ENCODE measurements at places on chromosomes 7 and 10.

DNA sequence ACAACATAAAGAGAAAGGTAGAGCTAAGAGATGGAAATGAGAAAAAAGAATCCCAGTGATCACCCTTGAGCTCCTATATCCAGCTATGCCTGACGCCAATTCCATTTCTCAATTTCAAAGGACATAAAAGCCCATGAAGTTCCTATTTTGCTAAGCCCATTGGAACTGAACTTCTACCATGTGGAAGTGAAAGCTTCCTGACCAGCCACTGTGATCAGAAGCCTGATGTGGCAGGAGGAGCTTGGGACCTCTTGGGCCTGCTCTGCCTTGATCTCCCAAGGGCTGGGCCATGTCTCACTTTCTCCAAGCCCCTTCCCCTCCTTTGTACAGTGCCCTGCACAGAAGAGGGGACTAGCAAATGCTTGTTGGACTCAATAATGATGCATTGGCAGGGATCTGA lies 52.7 kb downstream of the PRLHR start:
- no peak for DNase-seq

- no peak for DNase-seq
Measured at GRCh38 chr10:92696606-92697383, 7.0 kb downstream of the HHEX start.

GRCh38 chr7:128323459-128324367 lies 20.0 kb downstream of the RBM28 start:
- no peak for DNase-seq

- DNase-seq: no peak
Measured at GRCh38 chr7:24751484-24751883, 5.8 kb downstream of the GSDME start.

DNA sequence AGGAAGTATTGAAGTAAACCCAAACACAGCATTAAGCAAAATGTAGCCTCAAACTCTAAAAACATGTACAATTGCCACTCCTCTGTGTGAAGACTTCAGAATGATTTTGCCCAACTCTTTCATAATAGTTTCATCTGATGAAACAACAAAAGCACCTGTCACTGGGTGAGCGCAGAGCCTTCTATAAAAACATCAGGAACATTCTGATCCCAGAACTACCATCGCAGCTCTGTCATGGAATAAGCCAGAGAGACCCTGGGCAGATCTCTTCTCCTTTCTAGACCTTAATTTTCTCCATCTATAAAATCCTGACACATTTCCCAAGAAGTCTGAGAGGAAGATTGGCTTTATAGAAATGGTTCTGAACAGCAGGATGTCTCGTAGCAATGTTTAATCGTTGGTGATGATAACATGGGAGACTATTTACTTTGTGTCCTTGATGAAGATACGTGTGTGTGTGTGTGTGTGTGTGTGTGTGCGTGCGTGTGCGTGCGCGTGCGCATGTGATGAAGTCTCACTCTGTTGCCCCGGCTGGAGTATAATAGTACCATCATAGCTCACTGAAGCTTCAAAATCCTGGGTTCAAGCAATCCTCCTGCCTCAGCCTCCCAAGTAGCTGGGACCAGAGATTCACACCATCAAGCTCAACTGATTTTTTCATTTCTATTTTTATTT lies 198.0 kb downstream of the KIAA1217 start:
- no peak for DNase-seq

DNA sequence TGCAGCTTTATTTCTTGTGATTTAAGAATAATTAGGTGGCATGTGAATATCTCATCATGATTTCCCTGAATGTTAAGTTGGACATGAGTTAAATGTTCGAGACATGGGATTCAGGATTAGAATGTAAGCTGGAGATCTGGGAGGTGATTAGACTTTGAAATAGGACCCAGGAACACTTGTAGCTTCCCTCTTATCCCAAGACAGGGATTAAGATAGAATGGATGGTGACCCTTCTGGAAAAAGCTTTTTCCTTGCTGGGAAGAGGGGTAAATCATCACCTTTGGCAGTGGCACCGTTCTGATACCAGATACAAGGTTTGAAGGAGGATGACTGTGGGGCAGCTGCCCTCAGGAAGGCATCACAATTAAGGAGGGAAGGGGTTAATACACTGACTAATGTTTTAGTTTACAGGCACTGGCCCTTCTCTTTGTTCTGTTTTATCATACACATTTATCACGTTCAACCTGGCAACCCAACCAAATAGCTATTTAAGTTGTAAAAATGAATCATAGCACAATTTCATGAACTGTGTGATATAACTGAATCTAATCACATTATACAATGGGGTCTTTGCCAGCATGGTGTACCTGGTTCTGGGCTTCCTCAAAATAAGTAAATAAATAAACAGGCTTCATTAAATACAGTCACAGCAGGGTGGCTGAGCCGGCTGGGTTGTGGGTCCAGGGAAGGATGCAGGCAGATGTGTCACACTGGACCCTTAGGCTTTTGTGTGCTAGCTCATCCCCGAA lies 212.7 kb downstream of the LRMDA start:
- no peak for DNase-seq

- peak; percentile 93 for DNase-seq
Measured at GRCh38 chr7:36283711-36284130, 105.9 kb upstream of the ANLN start.

- no peak for DNase-seq
Measured at GRCh38 chr7:131591687-131592319, 35.4 kb upstream of the PODXL start.

DNA sequence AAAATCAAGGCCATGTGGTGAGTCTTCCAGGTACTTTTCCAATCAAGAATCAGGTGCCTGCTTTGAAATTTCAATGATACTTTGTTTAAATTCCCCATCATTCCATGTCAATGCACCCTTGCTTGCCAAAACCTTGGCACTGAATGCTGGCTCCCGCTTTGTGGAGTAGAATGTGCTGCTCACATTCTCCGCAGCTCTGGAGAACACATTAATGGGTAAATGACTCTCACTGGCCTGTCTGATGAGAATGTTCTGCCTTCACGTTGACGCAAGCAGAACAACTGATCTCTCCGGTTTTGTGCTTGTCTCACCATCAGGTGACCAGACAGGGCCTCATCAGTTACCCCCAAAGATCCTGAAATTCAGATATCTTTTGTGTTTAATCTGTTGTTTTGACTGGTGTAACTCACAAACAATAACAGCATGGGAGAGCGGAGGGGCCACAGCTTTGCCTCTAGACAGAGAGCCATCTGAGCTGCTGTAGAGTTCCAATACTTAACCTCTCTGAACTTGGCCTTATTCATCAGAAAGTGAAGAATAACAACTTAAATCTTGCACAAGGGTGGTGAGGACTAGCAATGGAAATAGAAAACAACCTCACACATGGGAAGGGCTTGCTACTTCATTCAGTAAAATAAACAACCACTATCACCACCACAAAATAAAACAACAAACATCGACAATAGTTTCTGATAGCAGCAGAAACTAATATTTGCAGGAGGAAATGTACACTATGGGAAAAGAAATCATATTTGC lies 276.9 kb upstream of the IGFBP3 start:
- no peak for DNase-seq

DNA sequence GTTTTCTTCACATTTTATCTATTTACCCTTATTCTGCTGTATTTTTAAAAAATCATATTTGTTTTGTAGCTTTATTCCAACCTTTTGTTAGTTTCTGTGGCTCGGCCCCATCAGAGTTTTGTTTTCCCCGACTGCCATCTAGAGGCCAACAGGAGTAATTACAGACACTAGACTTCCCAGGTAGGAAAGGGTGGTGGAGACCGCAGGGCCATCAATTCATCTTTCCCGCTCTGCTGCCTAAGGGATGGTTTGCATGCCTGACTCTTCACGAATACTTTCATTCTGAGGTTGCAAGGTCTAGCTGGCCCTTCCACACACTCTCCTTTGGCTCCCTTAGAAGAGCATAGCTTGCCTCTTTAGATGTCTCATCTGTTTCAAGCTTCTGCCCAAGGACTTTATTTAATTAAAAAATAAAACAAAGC lies 38.3 kb downstream of the LYZL2 start:
- DNase-seq: no peak

GRCh38 chr7:80707318-80707717 lies 68.9 kb downstream of the CD36 start:
- DNase-seq: no peak

- no peak for DNase-seq
Measured at GRCh38 chr7:116809636-116810266, 52.6 kb upstream of the CAPZA2 start.

DNA sequence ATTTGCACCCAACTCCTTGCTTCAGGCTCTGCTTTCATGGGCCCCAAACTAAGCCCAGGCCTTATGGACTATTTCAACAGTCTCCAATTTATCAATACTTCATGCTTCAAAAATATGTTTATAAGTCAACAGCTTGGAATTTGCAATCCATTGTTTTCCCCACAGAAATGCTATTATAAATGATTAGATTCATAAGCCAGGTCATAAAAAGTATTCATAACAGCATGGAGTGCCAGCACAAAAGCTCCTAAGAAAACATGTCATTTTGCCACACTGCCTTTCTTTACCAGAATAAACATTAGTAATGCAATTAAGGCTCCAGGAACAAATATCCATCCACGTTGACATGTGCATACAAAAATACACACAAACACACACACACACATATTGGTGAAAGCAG lies 30.1 kb downstream of the OSBPL3 start:
- no peak for DNase-seq

All from bone marrow (tissue), 2 donors.